ENCODE measurements at places on chromosomes 4 and X.

DNA sequence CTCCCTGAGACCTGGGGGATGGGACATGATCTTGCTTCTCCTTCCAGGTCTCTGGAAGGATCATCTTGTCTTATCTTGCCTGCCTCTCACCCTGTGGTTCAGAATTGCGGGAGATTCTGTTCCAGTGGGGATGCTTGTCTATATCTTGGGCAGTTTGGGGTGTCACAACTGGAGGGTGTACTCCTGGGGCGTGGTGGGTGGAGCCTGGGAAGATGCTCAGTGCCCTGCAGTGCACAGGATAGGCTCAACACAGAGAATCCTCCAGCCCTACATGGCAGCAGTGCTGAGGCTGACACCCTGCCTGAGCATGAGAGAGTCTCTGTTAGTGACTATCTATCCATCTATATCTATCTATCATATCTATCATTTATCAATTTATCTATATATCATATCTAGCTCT is 7.7 kb downstream of the P2RY8 start:
- DNase-seq: no peak

DNA sequence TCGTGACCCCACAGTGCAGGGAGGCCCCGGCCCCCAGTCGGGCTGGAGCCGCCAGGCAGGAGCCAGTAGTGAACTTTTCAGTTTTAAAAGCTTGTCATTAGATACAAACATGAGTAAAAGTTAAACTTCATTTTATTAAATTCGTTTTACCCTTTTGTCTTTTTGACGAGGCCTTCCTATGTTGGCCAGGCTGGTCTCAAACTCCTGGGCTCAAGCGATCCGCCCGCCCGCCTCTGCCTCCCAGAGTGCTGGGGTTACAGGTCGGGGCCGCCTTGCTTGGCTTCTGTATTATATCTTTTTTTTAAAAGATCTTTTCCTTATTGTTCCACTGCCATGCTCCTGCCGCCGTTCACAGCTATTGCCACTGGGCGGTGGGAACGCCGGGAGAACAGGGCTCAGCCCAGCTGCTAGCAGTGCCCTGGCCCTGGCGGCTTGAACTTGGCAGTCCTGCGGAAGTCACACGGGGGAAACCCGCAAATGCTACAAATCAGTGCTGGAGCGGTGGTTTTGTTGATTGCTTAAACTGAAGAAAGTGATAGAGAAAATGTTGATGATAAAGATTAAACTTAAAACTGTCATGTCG is 968 bp upstream of the NELFA start:
- DNase-seq: peak; percentile 40

DNA sequence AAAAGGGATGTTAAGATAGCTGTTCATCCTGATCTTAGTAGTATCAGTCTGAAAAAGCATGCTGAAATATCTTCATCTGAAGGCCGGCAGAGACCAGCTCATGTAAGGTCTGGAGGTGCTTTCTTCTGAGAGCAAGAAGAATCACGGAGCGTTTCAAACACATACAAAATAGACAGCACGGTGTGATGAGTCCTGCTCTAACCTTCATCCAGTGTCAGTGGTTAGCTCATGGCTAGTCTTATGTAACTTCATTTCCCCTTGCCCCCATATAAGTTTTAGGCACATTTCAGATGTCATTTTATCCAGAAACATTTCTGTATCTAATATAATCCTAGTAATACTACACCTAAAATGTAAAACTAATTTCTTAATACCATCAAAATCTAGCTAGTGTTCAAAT is 27.8 kb downstream of the ADD1 start:
- no peak for DNase-seq

- no peak for DNase-seq
Measured at GRCh38 chr4:57282933-57283310, 172.7 kb upstream of the IGFBP7 start.

GRCh38 chrX:69016293-69016941 is 148.8 kb downstream of the PJA1 start:
- no peak for DNase-seq

DNA sequence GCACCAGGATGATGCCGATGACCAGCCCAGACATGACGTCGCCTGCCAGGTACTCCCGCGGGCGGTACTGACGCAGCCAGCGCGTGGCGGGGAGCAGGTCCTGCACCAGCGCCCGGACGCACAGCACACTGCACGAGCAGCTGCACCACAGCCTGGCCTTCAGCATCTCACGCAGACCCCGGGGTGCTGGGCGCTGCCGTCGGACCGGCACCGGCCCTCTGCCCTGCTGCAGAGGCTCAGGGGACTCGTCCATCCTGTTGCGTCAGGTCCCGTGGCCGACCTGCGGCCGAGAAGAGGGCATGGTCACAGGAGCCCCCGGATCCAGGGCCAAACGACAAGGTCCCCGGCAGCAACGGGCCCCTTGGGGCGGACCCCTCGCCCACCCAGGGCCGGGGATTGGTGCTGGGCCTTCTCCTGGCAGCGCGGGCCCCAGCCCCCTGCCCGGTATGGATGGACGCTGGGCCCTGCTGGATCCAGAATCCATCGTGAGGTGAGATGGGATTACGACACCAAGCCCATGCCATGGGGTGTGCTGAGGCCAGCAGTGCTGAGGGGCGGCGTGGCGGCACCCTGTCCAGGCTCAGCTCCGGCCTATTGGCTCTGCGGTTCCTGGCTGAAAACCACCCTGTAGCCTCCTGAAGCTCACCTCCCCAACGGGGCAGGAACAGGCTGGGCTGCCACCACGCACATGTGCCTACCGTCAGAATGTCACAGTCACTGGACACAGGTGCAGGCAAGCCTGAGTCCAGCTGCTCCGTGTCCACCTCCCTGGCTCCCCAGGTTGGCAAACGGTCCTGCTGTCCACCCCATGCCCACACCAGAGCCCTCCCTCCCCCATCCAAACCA is 1.5 kb downstream of the SLC26A1 start:
- no peak for DNase-seq
